ENCODE measurements at places on chromosomes 5 and 9. TPM values are rescaled to one million over a fixed set of nuclear protein-coding genes. Genes with fewer than 3 reads are reported as not detected.

DNA sequence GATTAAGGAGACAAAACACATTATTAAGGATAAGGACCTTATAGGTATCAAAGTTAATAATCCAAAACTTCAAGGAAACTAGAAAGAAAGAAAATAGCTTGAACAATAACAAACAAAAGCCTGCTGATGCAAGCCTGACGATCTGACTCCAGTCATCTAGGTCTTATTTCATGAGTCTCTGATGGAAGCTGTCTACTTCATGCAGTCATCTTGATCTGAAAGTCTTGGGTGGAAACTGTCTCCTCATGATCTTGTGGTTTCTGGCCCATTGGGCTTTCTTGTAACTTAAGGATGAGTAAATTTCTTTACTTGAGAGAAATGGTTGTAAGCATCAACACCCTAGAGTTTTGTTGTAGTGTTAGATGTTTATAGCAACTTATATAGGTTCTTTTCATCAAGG, 20.6 kb upstream of the PSIP1 start:
- no peak for DNase-seq
- H3K4me1 ChIP-seq = no peaks in the 10 kb centered on the region
- no peaks in the 10 kb centered on the region for H3K36me3 ChIP-seq

The PCDHA13 gene
- not detected for total RNA-seq

DNA sequence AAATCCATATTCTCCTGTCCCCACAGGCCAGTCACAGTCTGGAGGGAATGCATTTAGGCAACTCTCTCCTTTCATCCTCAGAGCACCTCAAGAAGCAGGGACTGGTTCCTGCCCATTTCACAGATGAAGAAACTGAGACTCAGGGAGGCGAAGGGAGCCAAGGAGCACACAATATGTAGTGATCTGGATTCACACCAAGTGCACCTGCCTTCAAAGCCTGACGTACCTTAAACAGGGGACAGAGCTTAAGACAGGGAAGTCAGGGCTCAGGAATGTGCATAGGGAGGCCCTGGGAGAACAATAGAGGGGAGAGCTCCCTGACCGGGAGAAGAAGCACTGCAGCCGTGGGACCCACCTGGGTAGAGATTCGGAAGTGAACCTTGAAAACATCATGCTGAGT, 83.0 kb downstream of the GABBR2 start:
- DNase-seq = no peak
- H3K27ac ChIP-seq = no peak overlapping the region
- H3K27me3 ChIP-seq = peaks cover 33% of the 10 kb centered on the region
- no peaks in the 10 kb centered on the region for H3K36me3 ChIP-seq
- no peaks in the 10 kb centered on the region for H3K4me1 ChIP-seq

The SH3PXD2B gene
- total RNA-seq = 16.4 TPM

The TRPM3 gene
- 0.30 TPM for total RNA-seq

DNA sequence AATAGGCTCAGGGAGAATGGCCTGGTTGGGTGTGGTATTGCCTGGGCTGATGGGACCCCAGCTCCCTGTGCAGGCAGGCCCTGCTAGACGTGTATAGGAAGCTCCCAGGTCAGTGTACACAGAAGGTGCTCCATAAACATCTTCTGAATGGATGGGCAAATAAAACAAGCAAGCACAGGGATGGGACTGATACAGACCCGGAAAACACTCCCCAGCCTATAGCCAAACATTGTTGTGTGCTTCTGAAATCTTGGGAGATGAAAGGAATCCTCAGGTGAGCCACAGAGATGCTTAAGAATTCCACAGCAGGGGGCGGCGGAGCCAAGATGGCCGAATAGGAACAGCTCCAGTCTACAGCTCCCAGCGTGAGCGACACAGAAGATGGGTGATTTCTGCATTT, 151.8 kb downstream of the ENTREP1 start:
- DNase-seq = no peak
- H3K27ac ChIP-seq = no peak overlapping the region
- no peaks in the 10 kb centered on the region for H3K27me3 ChIP-seq
- no peaks in the 10 kb centered on the region for H3K36me3 ChIP-seq

DNA sequence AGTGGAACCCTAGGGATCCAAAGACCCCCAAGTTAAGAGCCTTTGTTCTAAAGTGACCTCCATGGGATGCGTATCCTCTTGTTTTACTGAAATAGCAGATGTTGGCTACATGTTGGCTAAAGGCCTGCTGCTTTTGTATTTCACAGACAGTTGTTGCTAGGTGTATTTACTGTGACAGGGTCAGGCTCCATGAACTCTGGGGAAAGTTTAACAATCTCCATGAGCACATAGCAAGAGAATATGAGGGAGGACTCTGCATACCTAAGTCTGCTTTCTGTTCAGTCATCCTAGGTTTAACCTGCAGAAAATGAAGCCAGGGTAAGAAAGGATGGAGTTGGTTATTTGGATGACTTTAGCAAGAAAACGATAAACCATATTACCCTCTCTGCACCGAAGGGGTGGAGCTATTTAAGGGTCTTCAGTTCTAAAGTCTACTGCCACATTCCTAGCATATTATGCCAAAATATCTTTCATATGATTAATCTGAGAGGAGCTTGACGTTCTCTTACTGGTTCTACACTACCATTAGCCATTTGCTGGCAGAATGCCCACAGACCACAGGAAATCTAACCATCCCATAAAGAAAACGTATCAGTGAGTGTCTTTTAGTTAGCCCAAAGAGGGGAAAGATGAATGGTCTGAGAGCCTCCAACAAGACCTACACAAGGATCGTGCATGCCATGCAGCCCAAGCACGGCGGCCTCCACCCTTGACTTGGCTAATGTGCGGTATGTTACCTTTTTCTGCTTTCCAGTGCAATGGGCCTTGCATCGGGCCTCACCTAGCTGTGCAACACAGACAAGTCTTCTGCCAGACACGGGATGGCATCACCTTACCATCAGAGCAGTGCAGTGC, 127.8 kb downstream of the SAXO1 start:
- no peak overlapping the region for H3K27ac ChIP-seq
- DNase-seq = peak; percentile 42
- H3K27me3 ChIP-seq = no peaks in the 10 kb centered on the region
- peaks cover 5% of the 10 kb centered on the region for H3K4me1 ChIP-seq

DNA sequence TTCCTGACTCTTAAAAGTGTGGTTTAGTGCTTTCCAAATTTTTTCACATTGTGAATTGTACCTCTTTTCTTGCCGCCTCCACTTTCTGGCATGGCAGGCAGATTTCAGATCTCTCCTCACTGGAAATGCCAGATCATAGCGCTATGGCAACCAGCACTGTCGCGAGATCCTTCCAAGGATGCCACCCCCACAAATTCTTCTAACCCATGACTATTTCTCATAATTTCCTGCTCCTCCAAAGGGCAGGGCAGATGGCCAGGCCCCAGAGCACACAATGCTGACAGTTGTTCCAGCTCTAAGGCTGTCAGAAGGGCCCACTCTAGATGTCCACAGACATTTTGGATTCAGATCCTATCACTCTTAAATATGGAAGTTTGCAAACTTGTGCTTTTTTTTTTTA, 446.2 kb upstream of the RIOK2 start:
- no peaks in the 10 kb centered on the region for H3K27me3 ChIP-seq
- no peak overlapping the region for H3K27ac ChIP-seq
- DNase-seq = no peak
- H3K4me3 ChIP-seq = no peak overlapping the region
- no peaks in the 10 kb centered on the region for H3K36me3 ChIP-seq
- H3K4me1 ChIP-seq = no peaks in the 10 kb centered on the region

DNA sequence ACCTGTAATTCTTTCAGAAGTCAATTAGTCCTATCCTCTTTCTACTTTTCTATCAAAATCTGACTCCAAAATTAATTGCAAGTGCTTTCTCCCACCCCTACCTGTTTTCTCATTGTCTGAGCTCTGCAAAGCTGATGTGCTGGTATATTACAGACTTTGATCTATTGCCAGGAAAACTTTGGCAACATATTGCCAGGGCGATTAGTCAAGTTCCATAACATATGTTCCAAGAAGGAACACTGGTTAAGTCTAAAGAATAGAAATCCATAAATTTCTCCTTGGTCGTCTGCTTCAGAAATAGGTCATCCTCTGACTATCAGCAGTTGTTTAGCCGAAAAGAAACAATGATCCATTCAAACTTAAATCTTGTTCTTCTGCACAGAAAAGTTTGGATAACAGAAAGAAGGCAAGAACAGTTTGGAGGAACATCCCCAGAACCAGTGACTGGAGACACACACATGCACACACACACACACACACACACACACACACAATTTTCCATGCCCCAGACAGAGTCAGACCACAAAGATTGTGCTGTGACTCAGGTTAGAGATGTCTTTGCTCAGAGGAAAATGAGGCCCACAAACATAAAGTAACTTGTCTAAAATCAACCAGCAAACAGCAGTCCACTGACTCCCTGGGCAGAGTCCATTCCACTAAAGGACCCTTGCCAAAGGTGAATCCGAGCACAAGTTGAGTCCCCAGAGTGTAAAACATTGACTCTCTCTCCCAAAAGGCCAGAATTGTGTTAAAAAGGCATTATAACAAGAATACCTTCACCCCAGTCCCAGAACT, 202.1 kb downstream of the DEPDC1B start:
- no peaks in the 10 kb centered on the region for H3K4me1 ChIP-seq
- H3K4me3 ChIP-seq = no peak overlapping the region
- DNase-seq = no peak
- no peaks in the 10 kb centered on the region for H3K27me3 ChIP-seq
- no peaks in the 10 kb centered on the region for H3K36me3 ChIP-seq
- H3K27ac ChIP-seq = no peak overlapping the region

The BASP1 gene
- total RNA-seq = not detected

GRCh38 chr9:91934654-91935053, 15.4 kb downstream of the ROR2 start:
- DNase-seq = no peak
- no peaks in the 10 kb centered on the region for H3K36me3 ChIP-seq

DNA sequence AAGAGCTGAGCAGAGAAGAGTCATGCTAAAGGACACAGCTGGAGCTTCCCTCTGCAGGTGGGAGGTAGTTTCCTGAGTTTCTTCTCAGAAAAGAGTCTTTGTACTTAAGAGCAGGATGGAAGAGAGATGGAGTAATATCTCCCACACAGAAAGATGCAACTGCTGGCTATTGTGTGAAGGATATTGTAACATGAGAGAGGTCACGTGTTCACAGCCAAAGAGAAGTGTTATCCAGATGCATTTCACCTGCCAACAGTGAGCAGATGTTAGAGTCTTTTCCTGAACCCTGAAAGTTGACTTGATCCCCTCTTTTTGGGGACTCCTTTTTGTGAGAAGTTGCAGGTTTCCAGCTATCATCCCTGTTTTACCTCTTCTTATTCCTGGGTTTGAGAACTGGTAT, 14.0 kb upstream of the TRIO start:
- H3K36me3 ChIP-seq = no peaks in the 10 kb centered on the region
- peaks cover 4% of the 10 kb centered on the region for H3K4me1 ChIP-seq
- no peak for DNase-seq
- no peaks in the 10 kb centered on the region for H3K27me3 ChIP-seq
- no peak overlapping the region for H3K4me3 ChIP-seq
- no peak overlapping the region for H3K27ac ChIP-seq

DNA sequence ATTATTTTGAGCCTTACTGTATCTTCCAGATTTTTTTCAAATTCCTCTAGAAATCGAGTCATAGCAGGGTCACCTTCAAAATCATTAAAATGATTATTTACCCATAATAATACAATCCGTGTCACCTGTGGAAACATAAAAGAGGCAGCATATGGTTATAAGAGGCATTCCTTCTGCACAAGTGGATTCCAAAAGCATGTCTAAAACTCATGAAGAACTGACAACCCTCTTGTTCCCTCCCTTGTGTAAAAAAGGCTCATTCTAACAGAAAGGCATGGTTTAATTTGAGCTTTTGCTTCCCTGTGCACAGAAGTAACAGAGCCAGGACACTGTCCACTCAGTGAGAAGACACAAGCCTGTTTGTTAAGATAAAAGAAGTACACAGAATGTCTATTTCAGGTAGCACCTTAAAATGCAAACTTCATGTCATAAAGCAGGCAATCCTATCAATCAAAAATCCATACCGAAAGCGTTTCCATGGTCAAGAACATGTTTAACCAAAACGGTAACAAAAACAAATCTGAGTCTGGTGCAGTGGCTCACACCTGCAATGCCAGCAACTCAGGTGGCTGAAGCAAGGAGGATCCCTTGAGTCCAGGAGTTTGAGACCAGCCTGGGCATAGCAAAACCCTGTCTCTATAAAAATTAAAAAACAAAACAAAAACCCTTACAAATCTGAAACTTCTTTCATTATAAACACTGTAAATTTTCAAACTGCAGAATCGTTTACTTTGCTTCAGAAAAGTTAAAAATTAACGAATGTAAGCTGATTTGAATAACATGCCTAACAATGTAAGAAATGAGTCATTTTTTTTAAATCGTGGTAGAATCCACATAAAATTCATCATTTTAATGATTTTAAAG, 139.3 kb downstream of the RAPGEF6 start:
- H3K4me1 ChIP-seq = peaks cover 11% of the 10 kb centered on the region
- no peak overlapping the region for H3K4me3 ChIP-seq
- H3K27me3 ChIP-seq = no peaks in the 10 kb centered on the region
- H3K36me3 ChIP-seq = peaks cover 36% of the 10 kb centered on the region

- H3K36me3 ChIP-seq = no peaks in the 10 kb centered on the region
- H3K4me3 ChIP-seq = no peak overlapping the region
- no peaks in the 10 kb centered on the region for H3K27me3 ChIP-seq
- H3K4me1 ChIP-seq = no peaks in the 10 kb centered on the region
- DNase-seq = peak; percentile 69
These were observed 32.7 kb upstream of the SPARC start for GRCh38 chr5:151719228-151720000.

GRCh38 chr9:121699571-121700164, 48.2 kb downstream of the DAB2IP start:
- H3K27ac ChIP-seq = no peak overlapping the region
- no peaks in the 10 kb centered on the region for H3K4me1 ChIP-seq
- H3K27me3 ChIP-seq = no peaks in the 10 kb centered on the region

DNA sequence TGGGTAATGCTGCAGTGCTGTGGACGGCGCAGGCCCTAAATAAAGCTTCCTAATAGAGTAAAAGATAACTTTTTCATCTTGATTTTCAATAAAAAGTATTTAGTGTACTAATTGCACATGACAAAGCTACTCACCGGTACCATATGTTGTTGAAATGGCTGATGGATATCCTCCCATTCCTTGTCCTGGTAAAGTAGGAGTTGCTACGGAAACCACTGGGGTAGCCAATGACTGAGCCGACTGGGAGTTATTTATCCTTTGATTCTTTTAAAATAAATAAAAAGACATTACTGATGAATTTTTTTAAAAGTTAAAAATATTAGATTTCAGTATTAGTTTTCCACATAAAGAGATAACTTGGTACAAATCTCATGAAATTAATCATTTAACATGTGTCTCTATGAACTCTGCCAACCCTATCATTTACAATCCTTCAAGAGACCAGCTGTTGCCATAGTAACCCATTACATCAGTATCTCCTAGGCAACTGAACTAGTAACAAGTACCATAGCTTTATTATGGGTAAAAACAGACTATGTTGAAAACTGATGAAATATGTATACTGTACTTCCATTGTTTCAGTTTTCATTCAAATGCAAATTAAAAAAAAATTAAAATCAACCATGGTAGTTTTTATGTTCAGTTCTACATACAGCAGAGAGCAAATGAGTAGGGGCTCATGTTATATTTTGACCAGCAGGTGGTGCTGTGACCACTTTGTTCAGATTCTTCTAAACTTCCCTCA, 153.7 kb downstream of the MEF2C start:
- no peaks in the 10 kb centered on the region for H3K4me1 ChIP-seq
- peaks cover 46% of the 10 kb centered on the region for H3K36me3 ChIP-seq
- no peaks in the 10 kb centered on the region for H3K27me3 ChIP-seq
- no peak overlapping the region for H3K27ac ChIP-seq

GRCh38 chr5:152185547-152186245, 219.4 kb downstream of the NMUR2 start:
- no peaks in the 10 kb centered on the region for H3K36me3 ChIP-seq
- H3K4me1 ChIP-seq = no peaks in the 10 kb centered on the region
- H3K27ac ChIP-seq = no peak overlapping the region
- H3K27me3 ChIP-seq = no peaks in the 10 kb centered on the region
- no peak for DNase-seq
- H3K4me3 ChIP-seq = no peak overlapping the region
